ENCODE measurements at places on chromosomes 11 and 22.

DNA sequence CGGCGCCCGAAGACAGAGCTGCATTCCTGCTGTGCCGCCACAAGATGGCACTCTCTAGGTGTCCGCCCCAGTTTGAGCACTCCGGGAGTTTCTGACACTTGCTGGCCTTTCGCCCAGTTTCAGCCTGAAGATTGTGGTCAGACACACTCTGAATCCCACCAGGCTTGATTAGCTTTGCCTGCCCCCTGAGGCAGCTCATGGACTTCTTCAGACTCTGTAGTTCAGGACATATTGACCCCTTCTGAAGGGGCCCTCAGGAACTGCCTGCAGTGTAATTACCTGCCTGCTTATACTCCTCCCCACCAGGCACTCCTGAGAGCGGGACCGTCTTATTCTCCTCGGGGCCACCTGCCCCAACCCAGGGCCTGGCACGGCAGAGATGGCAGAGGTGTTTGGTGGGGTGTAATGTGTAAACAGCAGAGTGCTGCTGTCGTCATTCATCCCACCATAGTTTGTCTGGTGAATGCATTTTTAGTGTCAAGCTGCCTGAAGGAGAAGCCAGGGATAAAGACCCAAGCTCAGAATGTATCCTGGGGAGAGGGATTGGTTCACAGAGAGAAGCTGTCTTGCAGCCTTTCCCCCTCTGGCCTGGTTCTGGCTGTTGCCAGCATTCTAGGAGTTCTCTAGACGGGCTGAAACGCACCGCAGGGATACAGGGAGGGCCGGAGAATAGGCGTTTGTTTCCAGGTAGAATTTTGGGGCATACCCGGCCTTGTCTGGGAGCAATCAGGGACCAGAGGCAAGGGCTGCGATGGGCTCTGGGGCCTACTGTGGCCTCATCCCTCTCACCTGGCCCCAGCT, 46.4 kb downstream of the EIF3F start:
- peak; percentile 84 for DNase-seq

DNA sequence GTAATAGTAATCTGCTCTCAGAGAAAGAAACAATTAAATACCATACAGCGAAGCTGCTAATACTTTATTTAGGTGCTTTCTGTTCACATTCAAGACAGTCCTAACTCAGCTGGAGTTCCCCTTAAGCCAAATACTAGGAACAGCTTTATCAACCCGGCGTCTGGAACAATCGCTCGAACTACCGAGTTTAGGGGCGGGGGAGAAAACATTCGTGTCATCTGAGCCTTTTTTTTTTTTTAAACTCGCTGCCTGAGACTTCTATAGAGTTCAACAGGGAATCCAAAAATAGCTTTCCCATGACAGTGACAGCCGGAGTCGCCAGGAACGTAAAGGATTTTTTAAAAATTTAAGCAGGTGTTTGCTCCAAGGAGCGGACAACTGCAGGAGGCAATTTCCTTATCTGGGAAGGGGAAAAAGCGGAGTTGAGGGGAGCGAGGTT, 852 bp downstream of the TRAF6 start:
- peak; percentile 31 for DNase-seq

DNA sequence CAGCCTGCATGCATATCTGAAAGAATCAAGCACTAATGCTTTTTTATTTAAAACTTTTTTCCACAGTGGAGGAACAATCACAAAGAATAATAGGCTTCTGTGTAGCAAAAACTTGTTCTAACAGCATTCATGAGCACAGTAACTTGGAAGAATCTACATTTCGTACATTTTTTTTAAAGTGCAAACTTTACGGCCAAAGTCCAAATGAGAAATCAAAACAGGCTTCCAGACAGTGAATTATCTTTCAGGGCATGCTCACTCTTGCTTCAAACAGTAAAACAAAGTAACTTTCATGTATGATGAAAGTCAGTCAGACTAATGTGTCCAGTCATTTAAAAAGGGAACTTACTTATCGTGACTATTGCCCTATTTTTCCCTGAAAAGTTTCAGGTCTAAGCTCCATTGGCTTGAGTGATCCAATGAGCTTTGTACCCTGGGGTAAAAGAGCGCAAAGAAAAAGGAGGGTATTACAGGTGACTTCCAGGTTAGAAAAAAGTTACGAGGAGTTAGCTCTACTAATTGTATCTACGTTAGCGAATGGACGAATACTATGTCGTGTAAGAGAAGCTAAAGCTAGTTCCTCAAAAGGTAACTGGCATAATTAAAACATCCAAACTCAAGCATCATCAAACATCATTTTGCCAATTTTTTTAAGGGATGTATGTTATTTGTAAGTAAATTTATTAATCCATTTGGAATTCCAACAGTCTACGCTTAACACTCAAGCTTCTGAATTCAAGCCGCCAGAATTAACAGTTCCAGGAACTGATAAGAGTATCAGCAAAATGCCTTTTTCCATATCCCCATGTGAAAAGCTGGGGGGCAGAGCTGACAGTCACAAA, 1.7 kb downstream of the PICALM start:
- no peak for DNase-seq

DNA sequence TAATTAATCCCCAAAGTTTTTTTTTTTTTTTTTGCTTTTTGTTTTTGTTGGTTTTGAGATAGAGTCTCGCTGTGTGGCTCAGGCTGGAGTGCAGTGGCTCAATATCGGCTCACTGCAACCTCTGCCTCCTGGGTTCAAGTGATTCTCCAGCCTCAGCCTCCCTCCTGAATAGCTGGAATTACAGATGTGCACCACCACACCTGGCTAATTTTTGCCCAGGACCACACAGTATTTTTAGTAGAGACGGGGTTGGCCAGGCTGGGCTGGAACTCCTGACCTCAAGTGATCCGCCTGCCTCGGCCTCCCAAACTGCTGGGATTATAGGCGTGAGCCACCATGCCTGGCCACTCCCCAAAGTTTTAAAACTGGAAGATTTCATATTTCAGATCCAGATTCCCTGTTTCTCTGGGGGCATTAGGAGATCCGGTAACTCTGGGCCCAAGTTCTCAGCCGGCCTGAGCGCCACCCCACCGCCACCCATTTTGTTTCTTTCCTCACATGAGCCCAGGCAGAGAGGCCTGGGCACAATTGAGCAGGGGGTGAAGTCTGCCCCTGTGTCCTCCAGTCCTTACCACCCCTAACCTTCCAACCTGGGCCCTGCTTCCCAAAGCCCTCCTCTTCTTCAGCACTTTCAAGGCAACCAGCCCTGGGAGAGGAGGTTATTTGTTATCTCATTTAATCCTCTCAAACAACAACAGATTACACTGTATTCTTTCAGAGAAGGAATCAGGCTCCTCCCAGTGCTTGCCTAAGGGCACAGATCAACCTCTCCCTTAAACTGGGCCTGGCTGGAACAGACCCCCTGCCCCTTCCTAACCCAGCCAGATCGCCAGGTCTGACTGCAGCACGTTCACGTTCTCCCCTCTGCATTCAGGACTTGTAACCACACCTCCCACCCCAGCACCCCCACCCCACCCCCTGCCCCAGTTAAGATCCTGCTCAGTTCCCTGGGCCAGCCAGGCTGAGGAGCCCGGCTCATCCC, 1.9 kb upstream of the CSNK1E start:
- DNase-seq = no peak

GRCh38 chr11:73420136-73420535, 43.9 kb downstream of the RELT start:
- no peak for DNase-seq

GRCh38 chr22:41498303-41498835, 29.5 kb downstream of the ACO2 start:
- DNase-seq = no peak

GRCh38 chr11:17887779-17888178, 125.1 kb downstream of the SERGEF start:
- DNase-seq = no peak

DNA sequence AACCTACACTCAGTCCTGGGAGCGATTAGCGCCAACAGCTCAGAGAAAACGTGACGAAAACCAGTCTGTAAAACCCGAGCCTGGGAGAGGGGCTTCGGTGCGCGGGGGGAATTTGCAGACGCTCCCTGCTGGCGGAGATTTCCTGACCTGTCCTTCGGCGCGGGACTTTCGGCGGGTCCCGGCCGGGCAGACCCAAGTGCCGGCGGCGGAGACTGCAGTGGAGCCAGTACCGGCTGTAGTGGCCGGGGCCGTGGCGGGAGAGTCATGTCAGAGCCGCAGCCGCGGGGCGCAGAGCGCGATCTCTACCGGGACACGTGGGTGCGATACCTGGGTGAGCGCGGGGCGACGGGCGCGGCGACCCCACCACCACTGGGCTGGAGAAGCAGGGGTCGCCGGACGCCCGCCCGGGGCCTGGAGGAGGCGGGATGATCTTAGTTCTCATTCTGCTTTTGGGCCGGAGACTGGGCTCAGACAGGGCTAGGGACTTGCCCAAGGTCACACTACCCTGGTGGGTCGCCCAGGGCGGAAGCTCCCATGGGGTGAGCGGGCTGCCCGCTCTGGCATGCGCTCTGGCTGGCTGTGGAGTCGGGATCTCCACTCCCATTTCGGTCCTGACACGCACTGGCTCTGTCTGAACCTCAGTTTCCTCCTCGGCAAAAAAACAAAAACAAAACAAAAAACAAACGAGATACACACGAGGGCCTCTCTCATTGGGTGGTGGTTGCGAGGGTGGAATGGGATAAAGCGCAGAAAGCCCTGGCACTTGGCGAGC, at the start of gene MTFP1:
MTFP1 (plus strand) TSS at position 153 of the 772 bp plus-strand sequence; CDS start at position 265, 112 bp downstream.
- peak; percentile 62 for DNase-seq

GRCh38 chr11:119776031-119776636, 47.1 kb upstream of the NECTIN1 start:
- DNase-seq = no peak

DNA sequence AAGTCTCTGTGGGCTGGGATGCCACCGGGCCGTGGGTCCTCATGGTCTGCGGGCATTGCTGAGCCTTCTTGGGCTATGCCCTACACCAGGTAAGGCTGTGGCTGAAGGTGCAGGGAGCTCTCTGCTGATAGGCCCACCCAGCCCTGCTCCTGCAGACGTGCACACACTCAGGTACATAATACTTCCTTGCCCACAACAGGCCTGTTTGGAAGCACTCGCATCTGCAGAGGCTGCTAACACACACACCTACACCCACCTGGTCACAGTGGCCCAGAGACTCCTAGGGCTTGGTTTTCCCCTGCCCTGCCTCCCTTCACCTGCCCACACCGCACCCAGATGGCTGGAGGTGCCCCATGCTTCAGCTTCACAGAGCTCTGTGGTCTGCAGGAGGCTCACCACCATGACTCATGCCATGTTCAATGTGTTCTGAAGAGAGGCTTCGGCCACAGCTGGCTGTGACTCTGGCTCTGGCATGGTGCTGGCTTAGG, 72.8 kb upstream of the KCNQ1OT1 start:
- peak; percentile 75 for DNase-seq

DNA sequence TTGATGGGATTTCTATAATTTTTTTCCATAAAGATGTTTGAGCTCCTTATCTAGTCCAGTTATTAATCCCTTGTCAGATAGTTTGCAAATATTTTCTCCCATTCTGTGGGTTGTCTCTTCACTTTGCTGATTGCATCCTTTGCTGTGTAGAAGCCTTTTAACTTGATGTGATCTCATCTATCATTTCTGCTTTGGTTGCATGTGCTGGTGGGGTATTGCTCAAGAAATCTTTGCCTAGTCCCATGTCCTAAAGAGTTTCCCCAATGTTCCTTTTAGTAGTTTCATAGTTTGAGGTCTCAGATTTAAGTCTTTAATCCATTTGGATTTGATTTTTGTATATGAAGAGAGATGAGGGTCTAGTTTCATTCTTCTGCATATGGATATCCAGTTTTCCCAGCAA, 1.7 kb upstream of the IL2RB start:
- no peak for DNase-seq

GRCh38 chr11:7272373-7272772, 20.7 kb downstream of the SYT9 start:
- no peak for DNase-seq

DNA sequence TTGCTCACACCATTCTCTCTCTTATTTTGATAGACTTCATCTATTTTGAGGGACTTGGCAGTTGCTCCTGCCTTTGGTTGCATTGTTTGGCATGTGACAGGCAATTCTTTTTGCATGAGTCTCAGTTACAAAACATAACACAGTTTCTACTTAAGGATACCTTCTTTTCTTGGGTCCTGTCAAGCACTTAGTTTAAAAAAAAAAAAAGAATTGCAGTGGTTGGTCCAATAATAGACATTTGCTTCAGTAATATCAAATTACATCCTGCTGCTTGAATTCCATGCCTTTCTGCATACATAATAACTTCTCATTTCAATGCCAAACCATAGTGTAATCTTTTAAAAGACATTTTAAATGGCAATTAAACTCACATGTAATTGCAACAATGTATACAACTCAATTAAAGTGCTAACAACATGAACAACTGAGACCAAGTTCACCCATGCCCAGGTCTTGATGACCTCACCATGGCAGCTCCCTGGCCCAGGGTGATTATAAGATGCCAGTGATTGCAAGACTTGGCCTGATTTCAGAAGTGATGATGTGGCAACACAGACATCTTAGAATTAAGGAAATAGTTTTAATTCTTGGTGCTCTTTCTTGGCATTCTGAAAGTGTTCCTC, 32.2 kb upstream of the PLET1 start:
- DNase-seq = peak; percentile 91

DNA sequence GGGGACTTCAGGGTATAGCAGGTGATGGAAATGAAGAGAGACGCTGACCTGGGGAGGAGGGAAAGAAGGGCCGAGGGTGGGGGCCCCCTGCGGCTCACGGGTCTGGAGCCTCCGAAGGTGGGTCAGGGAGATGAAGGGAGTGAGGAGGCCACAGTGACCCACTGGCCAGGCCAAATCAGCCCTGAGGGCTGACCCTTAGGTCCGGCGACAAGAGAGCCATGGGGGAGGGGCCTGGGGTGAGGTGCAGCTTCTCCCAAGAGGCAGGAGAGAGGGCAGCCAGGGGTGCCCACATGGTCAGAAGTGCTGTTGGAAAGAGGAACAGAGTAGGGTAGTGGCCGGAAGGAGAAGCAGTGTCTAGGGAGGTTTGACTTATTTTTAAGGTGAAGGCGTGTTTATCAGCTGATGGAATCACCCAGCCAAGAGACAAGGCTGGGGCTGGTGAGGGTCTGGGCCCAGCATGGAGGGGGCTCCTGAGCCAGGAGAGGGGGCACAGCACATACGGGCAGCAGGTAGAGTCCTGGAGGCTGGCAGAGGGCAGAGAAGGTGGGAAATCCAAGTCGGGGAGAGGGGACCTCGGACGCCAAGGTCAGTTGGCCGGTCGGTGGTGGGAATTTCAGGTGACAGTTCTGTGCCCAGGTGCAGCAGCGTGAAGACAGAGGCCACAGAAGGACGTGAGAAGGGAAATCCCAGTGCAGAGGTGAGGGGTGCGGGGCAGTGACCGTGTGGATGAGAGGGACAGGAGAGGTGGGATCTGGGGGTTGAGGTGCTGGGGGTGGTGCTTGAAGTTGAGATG, 49.0 kb downstream of the LINC01488 start:
- DNase-seq = no peak

DNA sequence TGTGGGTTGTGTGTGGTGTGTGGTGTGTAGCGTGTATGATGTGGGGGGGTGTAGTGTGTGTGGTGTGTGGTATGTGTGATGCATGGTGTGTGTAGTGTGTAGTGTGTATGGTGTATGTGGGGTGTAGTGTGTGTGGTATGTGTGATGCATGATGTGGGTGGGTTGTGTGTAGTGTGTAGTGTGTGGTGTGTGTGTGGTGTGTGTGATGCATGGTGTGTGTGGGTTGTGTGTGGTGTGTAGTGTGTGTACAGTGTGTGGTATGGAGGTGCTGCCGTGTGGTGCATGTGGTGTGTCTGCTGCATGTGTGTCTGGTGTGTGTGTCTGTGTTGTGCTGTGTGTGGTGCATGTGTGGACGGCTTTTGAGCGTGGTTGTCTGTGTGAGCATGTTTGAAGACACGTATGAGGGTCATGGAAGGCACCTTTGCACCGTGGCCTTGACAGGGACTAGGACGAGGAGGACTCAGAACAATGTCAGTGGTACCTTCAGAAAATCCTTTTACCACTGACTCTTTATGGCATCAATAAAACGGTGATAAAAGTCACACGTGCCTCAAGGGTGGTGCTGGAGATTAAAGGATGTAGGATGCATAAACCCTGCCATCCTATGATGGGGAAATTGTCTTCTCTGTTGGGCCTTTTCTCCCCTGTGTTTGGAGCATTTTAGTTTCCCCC, 328.7 kb upstream of the B3GAT1 start:
- DNase-seq = no peak
